ENCODE measurements at places on chromosomes 12 and 14. TPM values are rescaled to one million over a fixed set of nuclear protein-coding genes. Genes with fewer than 3 reads are reported as not detected.

The DBX2 gene
- total RNA-seq, result not detected

The EXOC3L4 gene
- 0.09 TPM for total RNA-seq

The CD163L1 gene
- total RNA-seq, result 19.0 TPM

The LRRC9 gene
- not detected for total RNA-seq

The TRIAP1 gene
- 38.2 TPM for total RNA-seq

The CCDC177 gene
- not detected for total RNA-seq

The ACIN1 gene
- 56.1 TPM for total RNA-seq

The CACNA1C gene
- total RNA-seq, result 0.33 TPM

The RNASE3 gene
- not detected for total RNA-seq

The CNTN1 gene
- not detected for total RNA-seq

The KRT6C gene
- not detected for total RNA-seq

The PTPRQ gene
- under 0.01 TPM for total RNA-seq

The RIN3 gene
- 4.1 TPM for total RNA-seq

The ENDOU gene
- under 0.01 TPM for total RNA-seq

The LUM gene
- total RNA-seq, result not detected

The HRK gene
- not detected for total RNA-seq

The ACSS3 gene
- 0.34 TPM for total RNA-seq
